Smooth muscle cell of the pulmonary artery (primary cell): ENCODE measurements at places on chromosomes 13 and 19. TPM values are rescaled to one million over a fixed set of nuclear protein-coding genes. Genes with fewer than 3 reads are reported as not detected.

The ZNF534 gene
- total RNA-seq, result 0.07 and 0.23 TPM in 2 replicates

The CEACAM7 gene
- not detected in 2 replicates for total RNA-seq

The PSG1 gene
- 1.7 TPM in 1 of 2 replicates, not detected in the other for total RNA-seq

The RGCC gene
- total RNA-seq, result 0.78 and 2.6 TPM in 2 replicates

The PGLYRP1 gene
- not detected in 2 replicates for total RNA-seq

The GRIK5 gene
- 3.2 and 7.3 TPM in 2 replicates for total RNA-seq

The ONECUT3 gene
- not detected in 2 replicates for total RNA-seq

The TMEM221 gene
- total RNA-seq, result 0.20 and 0.23 TPM in 2 replicates

The ADGRE3 gene
- total RNA-seq, result not detected in 2 replicates

The BCL3 gene
- total RNA-seq, result 17.3 and 18.8 TPM in 2 replicates

The RCBTB2 gene
- total RNA-seq, result 9.1 and 13.6 TPM in 2 replicates

The ZNF177 gene
- total RNA-seq, result 1.3 and 2.0 TPM in 2 replicates

The ZNF625 gene
- total RNA-seq, result 9.2 and 9.3 TPM in 2 replicates

The ZNF223 gene
- 4.9 and 5.1 TPM in 2 replicates for total RNA-seq

The CBLC gene
- 0.07 TPM in 1 of 2 replicates, not detected in the other for total RNA-seq

The NDFIP2 gene
- total RNA-seq, result 28.0 and 33.2 TPM in 2 replicates

The ZNF175 gene
- total RNA-seq, result 8.9 and 9.1 TPM in 2 replicates

The FAAP24 gene
- total RNA-seq, result 0.98 and 1.1 TPM in 2 replicates

The KLK3 gene
- total RNA-seq, result not detected in 2 replicates

The ZNF85 gene
- 3.4 and 3.9 TPM in 2 replicates for total RNA-seq

The LHB gene
- not detected in 2 replicates for total RNA-seq

The GAPDHS gene
- not detected in 2 replicates for total RNA-seq

The C13orf42 gene
- total RNA-seq, result not detected in 2 replicates

The SHC2 gene
- 0.33 and 2.4 TPM in 2 replicates for total RNA-seq

The HIPK4 gene
- 0.13 and 0.17 TPM in 2 replicates for total RNA-seq

The SPACA4 gene
- not detected in 2 replicates for total RNA-seq

The ZNF846 gene
- 9.7 and 18.0 TPM in 2 replicates for total RNA-seq

The TNNI3 gene
- not detected in 2 replicates for total RNA-seq

The MATK gene
- total RNA-seq, result 0.13 TPM in 1 of 2 replicates, not detected in the other

The MRPL4 gene
- total RNA-seq, result 18.1 and 25.0 TPM in 2 replicates

The ZNF112 gene
- total RNA-seq, result 7.4 and 8.9 TPM in 2 replicates

The B3GNT3 gene
- not detected in 2 replicates for total RNA-seq

The CGB2 gene
- not detected in 2 replicates for total RNA-seq

The MAST1 gene
- 0.07 and 0.36 TPM in 2 replicates for total RNA-seq

The ZNF415 gene
- 9.5 and 12.0 TPM in 2 replicates for total RNA-seq

The TEX101 gene
- total RNA-seq, result not detected in 2 replicates

The CD177 gene
- 0.76 TPM in 1 of 2 replicates, not detected in the other for total RNA-seq

The ZNF444 gene
- 18.3 and 19.0 TPM in 2 replicates for total RNA-seq

The FREM2 gene
- total RNA-seq, result under 0.01 TPM in 1 of 2 replicates, not detected in the other

The C19orf33 gene
- total RNA-seq, result not detected in 2 replicates

The LACC1 gene
- 18.7 and 53.2 TPM in 2 replicates for total RNA-seq

The KLK5 gene
- total RNA-seq, result not detected in 2 replicates

The LENG9 gene
- total RNA-seq, result 10.4 and 12.7 TPM in 2 replicates

The CACNG7 gene
- total RNA-seq, result 1.7 and 7.2 TPM in 2 replicates

The PRR20D gene
- total RNA-seq, result not detected in 2 replicates

The DKKL1 gene
- total RNA-seq, result not detected in 2 replicates

The KLK2 gene
- not detected in 2 replicates for total RNA-seq

The RASL11A gene
- total RNA-seq, result 5.7 and 6.3 TPM in 2 replicates

The C19orf38 gene
- total RNA-seq, result 0.65 and 0.86 TPM in 2 replicates

The SLC25A41 gene
- 0.07 TPM in 1 of 2 replicates, not detected in the other for total RNA-seq

The CEBPA gene
- total RNA-seq, result 0.07 and 0.13 TPM in 2 replicates

The ZFP14 gene
- total RNA-seq, result 3.8 and 4.8 TPM in 2 replicates

The FLT3 gene
- total RNA-seq, result not detected in 2 replicates

The SIGLEC12 gene
- not detected in 2 replicates for total RNA-seq

The TDRD12 gene
- total RNA-seq, result 0.39 and 0.46 TPM in 2 replicates

The MTRF1 gene
- 8.2 and 9.9 TPM in 2 replicates for total RNA-seq

The OR7C1 gene
- total RNA-seq, result not detected in 2 replicates
